Fibroblast of villous mesenchyme (primary cell): ENCODE measurements at places on chromosomes 2 and 18. TPM values are rescaled to one million over a fixed set of nuclear protein-coding genes. Genes with fewer than 3 reads are reported as not detected.

GRCh38 chr2:222606306-222606705, 49.6 kb downstream of the FARSB start:
- no peak for DNase-seq

GRCh38 chr18:50558157-50558556, 1.7 kb upstream of the MAPK4 start:
- no peak for DNase-seq

DNA sequence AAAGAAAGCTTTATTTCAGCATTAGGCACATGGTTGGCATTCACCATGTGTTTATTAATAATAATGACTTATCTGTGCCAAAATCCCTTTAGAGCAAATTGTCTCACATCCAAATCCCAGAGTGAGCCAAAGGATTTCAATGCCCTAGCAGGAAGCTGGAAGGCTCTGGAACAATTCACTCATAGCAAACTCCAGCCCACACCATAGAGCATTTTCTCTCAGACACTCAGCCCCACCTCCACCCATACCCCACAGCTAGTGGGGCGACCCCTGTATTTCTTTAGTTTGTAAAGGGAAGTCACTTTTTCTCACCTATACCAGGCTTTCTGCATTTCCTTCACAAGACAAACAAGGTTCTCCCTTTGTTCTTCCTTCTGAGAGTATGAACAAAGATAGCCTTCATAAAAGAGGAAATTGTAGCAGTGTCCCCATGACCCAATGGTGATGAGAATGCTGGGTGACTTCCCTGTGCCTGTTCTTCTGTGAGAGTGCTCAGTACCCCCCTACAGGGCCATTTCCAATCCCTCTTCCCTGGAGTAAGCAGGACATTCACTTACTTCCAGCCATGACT, 100.1 kb upstream of the APCDD1 start:
- DNase-seq: no peak

DNA sequence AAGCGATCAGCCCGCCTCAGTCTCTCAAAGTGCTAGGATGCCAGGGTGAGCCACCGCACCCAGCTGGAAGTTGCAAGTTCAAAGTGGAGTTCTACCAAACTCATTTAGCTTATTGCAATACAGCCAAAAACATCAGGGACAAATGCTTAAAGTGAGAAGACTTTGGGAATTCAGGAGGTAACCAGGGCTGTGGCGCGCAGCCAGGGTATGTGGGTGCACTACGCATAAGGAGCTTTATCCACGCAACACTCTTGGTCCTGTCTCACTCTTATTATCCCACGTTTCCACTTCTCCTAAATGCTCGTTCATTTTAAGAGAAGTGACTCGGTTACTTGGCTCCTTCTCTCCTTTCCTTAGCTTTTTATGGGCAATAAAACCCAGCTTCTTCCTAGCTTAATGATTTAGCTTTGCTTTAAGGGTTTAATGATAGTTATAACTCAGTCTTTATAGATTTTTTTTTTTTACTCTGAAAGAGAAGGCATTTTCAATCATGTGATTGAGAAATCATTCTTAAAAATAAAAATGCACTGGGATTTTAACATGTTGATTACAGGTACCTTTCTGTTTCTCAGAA, 199.8 kb downstream of the KCNE4 start:
- DNase-seq: no peak

DNA sequence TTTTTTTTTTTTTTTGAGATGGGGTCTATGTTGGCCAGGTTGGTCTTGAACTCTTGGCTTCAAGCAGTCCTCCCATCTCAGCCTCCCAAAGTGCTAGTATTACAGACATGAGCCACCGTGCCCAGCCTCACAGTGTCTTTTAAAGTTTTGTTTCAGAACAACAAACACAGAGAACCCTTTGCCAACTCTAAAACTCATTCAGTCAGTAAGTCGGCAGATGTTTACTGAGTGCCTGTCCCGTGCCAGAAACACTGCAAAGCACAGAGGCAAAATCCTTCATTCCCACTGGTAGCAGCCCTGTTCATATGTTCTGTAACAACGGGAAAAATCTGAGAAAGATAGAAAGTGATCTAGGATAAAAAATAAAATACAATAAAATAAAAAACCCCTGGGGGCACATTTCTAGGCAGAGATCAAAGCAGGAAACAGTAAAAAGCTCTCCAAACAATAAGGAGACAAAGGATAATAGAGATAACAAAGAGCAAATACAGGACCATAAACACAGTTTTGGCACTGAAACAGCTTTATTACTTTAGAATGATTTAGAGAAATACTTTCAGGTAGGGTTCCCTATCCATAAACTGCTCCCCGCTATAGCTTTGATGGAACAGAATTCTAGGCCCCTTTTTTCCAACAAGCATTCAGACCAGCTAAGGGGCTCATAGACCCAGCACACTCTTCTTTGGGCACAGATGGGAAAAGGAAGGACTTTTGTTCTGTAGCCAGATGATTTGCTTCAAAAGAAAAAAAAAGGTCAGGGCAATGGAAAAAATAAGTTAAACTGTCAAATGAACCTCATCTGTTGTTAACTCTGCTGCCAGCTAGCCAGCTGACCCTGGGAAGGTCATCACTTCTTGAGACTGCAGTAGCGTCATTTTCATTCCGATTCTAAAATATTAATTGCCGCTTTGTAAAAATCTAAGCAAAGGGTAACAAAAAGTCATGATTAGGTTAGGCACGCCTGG, 212.3 kb downstream of the CDH20 start:
- no peak for DNase-seq

- DNase-seq: no peak
These were observed 34.8 kb downstream of the LBH start for GRCh38 chr2:30266051-30266621.

- no peak for DNase-seq
These were observed 150.1 kb upstream of the CCDC150 start for GRCh38 chr2:196489371-196489770.

DNA sequence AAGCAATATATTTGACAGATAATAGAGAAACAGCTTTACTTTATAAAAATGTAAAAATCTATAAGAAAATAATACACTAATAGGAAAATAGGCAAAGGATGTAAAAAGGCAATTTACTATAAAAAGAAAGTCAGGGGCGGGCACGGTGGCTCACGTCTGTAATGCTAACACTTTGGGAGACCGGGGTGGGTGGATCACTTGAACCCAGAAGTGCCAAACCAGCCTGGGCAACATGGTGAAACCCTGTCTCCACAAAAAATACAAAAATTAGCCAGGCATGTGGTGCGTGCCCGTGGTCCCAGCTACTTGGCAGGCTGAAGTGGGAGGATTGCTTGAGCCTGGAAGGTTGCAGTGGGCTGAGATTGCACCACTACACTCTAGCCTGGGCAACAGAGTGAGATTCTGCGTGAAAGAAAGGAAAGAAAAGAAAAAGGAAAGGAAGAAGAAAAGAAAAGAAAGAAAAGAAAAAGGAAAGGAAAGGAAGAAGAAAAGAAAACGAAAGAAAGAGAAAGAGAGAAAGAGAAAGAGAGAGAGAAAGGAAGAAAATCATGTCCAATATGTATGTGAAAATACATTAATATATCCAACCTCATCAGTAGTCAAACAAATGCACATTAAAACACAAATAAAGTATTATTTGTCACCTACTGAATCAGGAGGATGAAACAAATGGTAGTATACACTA, 65.1 kb downstream of the ADD2 start:
- no peak for DNase-seq

DNA sequence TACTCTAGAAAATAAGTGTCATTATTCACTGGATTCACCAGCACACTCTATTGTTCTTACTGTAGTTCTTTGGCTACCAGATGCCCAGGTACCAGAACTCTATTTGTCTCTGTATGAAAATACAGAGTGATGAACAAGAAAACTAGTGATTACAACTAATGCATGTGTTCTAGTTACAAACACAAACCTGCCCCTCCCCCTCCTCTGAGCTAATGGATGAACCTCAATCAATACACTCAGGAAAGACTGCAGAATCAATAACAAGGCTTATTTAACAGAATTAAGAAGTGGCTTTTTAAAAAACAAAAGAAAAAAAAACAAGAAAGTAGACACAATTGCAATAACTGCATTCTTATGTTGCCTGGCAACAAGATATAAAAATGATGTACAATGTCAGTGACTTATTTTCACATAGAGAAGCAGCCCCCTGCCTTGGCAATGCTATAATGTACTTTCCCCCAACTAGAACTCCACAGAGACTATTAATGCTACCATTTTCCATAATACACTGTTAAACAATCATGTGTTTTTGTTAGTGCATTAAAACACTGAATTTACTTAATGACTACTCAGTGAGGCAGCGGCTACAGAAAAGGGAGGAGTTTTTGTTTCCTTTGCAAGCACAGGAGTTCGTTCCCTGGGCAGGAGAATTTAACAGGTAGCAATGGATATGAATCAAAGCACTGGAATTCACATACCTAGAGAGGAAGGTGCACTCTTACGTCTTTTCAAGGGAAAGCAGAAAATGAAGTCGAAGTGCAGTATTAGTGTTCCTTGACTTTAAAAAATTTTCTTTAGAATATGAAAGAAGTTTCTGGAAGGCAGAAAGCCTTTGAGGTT, 318.8 kb upstream of the REV1 start:
- no peak for DNase-seq

- DNase-seq: no peak
These were observed 44.3 kb downstream of the AGAP1 start for GRCh38 chr2:235538144-235538639.

The RABL2A gene
- 7.8 and 8.1 TPM in 2 replicates for total RNA-seq

The CCDC121 gene
- total RNA-seq: 1.3 and 1.9 TPM in 2 replicates

The PMAIP1 gene
- total RNA-seq: 25.4 and 25.5 TPM in 2 replicates

The IL36RN gene
- not detected in 2 replicates for total RNA-seq
